Nephron progenitor cell (in vitro differentiated cells): ENCODE measurements at places on chromosomes 2 and 18.

GRCh38 chr2:135258193-135258592 is 206.1 kb downstream of the RAB3GAP1 start:
- no peak for DNase-seq

GRCh38 chr2:152443771-152444170 is 108.8 kb downstream of the FMNL2 start:
- DNase-seq = no peak

DNA sequence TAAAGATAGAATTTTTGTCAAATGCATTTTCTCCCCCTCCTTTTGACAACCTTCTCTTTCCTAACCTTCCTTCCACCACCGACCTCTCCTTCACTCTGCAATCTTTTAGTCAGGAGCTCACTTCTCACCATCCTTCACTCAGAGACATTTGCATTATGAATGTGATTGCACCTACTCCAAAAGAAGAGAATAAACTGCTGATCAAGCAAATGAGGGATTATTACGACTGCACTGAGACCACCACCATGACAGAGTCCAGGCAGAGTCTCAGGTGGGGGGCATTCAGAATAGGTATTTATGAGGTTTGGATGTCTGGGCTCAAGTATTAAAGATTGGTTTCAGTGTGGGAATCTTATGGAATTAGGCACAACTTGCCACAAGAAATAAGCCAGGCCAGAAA is 483.9 kb downstream of the PTH2R start:
- no peak for DNase-seq

- peak; percentile 2 for DNase-seq
Observed at GRCh38 chr2:240365971-240366471, 69.4 kb upstream of the GPC1 start.

GRCh38 chr2:240868286-240869108 is at the start of gene AGXT:
AGXT (plus strand) TSS chr2:240868824; CDS start chr2:240868866, 42 bp downstream.
- DNase-seq = no peak

- DNase-seq = no peak
Observed at GRCh38 chr2:158723181-158723838, 71.8 kb upstream of the DAPL1 start.

- no peak for DNase-seq
Observed at GRCh38 chr18:61749031-61749430, 143.8 kb downstream of the RNF152 start.

DNA sequence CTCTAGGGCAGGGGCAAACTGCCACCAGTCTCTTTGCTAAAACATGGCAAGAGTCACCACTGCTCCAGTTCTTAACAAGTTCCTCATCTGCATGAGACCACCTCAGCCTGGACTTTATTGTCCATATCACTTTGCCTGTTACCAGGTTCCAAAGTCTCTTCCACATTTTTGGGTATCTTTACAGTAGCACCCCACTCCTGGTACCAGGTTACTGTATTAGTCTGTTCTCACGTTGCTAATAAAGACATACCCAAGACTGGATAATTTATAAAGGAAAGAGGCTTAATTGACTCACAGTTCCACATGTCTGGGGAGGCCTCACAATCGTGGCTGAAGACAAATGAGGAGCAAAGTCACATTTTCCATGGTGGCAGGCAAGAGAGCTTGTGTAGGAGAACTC is 5.5 kb upstream of the DPP4 start:
- no peak for DNase-seq

DNA sequence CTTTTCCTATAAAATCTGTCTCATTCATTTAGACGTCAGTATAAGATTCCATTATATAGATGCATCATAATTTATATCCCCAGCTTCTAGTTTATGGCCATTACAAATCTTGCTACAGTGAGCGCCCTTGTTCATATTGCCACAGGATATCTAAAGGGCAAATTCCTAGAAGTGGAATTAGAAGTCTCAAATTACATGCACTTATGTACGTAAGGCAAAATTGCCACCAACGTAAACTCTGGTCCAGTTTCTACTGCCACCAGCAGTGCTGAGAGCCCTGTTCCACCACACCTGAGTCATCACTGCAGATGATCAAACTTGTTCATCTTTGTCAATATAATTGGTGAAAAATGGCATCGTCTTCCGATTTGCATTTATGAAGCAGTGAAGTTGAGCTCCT is 90.9 kb upstream of the ID2 start:
- no peak for DNase-seq

GRCh38 chr2:212299333-212299732 is 239.3 kb downstream of the ERBB4 start:
- no peak for DNase-seq

DNA sequence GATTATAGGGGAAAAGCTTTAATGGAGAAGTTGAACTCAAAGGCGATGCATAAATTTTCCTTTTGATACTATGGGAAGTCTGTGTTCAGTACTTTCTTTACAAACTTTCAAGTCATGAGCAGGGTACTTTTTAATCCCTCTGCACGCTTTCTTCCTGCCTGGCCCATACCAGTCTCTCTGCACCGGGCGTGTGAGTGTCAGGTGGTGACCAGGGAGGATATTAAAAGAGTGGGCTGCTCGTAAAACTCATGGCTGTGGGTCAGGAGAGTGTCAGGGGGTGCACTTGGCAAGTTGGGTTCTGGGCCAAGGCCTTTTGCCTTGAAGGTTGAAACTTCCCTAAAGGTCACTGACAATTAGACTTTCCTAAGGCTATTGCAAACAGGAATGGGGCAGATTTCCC is 367.8 kb downstream of the GPD2 start:
- no peak for DNase-seq

DNA sequence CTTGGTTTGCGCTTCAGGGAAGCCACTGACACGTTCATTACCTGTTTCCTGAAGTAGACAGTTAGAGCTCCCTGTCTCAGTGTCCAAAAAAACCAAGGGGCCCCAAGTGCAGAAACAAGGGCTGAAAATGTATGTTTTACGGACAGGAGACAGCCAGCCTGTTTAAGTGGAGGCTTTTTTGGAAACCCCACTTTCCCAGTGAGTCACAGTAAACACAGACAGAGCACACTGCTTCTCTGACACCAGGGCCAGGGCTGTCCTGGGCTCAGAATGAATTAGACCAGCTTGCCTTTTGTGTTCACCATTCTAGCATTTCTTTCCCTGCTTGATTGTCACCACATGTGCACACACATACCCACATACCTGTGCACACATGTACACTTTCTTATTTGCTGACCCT is 128.6 kb downstream of the SH3RF3 start:
- no peak for DNase-seq

- DNase-seq = no peak
Observed at GRCh38 chr2:216546241-216546640, 47.6 kb downstream of the RPL37A start.

DNA sequence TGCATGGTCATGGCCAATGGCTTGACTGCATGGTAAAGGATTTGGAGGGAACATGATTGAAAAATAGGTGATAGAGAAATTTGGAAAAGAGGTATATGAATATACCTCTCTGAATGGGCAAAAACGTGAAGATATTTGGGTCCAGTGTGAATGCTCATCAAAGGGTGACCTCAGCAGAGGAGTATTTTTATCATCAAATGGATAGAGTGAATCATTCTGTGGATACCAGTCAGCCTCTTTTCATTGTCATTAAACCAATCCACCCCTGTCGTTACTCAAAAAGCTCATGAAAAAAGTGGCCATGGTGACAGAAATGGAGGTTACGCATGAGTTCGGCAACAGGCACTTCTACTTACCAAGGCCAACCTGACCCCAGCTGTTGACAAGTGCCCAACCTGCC is 1074.7 kb downstream of the TSN start:
- no peak for DNase-seq

GRCh38 chr18:7632152-7633098 is 65.3 kb downstream of the PTPRM start:
- no peak for DNase-seq

DNA sequence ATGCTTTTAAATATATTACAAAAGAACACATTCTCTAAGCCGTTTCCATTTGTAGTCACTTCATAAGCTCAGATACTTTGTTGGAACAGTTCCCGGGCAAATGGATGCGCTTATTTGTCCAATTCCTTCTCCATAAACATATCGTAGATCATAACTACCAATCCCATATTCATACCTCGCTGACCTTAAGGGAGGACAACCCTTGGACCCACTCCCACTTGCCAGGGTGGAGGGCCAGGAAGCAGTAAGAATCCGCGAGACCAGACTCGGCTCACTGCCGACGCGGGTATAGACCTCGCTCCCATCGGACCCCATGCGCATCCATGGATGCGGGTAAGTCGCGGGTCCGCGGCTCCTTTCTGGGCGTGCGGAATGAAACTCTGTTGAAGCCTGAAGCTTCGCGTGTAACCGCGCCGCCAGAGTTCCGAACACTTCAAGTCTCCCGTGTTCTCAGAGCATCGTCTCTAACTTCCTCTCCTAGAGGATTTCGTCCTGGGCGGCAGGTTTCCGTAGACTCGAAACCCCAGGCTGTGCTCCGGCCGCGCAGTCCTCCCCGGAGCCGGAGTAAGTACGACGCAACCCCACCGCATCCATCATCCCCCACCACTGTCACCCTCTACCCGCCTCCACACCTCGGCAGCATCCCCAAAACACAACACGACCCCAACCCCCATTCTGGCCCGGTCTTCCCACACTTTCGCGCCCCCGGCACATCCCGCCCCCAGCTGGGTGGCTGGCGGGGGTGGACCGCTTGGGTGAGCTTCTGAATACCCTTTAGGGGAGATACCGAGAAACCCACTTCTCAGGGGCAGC is 1.1 kb downstream of the DSC3 start:
- peak; percentile 49 for DNase-seq

DNA sequence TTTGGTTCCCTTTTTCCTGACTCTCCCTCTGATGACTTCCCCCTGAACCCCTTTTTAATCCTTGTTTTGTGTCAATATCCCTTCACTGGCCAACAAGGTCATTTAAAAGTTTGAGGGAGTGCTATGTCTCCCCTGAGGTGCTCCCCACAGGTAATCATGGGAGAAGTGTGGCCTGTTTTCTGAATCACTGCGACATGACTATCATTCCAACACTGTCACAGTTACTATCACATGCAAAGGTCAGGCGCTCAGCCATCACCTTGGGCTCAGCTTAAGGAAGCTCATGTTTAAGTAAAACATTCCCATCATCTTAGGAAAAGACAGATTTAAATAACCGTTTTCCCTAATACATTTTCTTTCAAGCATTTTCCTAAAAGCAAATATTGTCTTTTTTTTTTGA is 20.9 kb upstream of the ACAA2 start:
- DNase-seq = no peak

DNA sequence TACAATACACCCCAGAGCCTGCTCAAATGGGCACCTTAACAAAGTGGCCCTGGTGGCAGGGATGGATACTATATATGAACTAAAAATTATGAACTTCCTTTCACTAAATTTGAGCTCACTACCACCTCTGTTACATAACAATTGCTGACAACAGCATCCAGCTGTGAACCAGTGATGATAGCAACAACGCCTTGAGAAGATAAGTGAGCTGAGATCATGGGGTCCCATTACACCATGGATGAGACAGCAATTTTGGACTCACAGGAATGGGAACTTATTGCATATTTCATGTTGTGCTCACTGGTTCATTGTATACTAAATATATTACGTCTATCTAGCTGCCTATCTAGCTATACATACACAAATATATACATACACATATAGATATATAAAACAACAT is 16.9 kb upstream of the ALMS1 start:
- no peak for DNase-seq

DNA sequence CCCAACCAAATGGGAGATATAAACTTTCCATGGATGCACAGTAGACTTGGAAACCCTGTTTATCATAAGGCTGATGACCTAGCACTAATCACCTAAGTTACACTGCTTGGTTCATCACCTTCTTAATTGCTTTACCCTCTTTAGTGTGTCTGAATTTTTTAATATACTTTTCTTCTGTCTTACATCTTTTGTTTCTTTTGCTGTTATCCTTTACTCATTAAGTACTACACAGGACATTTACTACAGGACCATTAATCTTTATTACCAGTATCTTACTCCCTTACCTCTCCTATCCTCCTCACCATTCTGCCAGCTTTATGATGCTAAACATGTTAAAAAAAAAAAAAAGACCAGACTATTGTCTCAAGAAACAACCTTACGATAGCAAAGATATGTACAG is 333.6 kb downstream of the KIAA1328 start:
- no peak for DNase-seq

DNA sequence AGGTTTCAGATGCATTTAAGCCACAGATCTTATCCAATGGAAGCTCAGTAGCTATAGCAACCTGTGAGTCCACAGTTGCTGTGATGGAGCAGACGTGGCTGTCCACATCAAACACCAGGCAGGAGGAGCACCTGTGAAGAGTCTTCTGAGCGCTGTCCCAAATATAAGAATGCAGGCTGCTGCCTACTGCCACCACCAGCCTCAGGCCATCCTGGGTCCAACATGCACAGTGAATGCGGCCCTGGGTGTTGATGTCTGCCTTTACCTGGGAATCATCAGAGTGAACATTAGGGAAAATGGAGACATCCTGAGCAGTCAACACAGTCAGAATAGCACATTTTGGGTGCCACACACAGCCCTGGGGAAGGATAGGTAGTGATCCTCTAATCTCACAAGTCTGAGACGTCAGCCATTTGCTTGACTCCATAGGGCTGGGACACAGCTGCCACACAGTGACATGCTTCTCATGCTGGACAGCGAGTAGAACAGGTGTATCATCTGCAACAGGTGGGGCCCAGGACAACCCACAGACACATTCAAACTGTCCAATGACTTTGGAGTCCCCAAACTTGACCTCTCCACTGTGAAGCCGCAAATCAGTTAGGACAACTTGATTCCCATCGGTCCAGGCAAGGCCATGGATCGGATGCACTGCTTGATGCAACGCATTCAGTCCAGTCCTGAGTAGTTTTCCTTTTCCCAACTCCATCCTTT is 8.2 kb downstream of the WDCP start:
- no peak for DNase-seq

- no peak for DNase-seq
Observed at GRCh38 chr2:100987974-100988373, 14.1 kb upstream of the RPL31 start.

- no peak for DNase-seq
Observed at GRCh38 chr2:189165656-189166380, 13.7 kb downstream of the COL5A2 start.

DNA sequence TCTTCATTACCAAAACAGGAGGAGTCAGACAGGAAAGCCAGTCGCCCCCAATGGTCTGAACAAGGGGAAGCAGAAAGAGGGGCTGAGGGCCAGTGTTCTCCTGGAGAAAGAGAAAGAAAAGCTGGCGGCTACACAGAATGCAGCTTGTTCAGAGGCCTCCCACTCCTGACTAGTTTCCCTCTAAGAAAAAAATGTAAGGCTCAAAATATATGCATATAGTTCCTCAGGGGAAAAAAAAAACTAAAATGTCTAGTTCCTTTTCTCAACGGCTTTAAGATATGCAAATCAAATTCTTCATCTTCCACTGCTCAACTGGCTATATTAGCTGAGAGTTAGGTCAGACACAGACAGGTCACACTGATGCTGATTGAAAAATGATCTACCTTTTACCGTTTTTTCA is 18.6 kb downstream of the MBOAT2 start:
- no peak for DNase-seq

GRCh38 chr2:51718881-51719280 is 686.9 kb upstream of the NRXN1 start:
- no peak for DNase-seq

GRCh38 chr2:88658881-88659537 is 31.7 kb upstream of the EIF2AK3 start:
- DNase-seq = no peak
